ENCODE measurements at places on chromosomes 5 and 9.

DNA sequence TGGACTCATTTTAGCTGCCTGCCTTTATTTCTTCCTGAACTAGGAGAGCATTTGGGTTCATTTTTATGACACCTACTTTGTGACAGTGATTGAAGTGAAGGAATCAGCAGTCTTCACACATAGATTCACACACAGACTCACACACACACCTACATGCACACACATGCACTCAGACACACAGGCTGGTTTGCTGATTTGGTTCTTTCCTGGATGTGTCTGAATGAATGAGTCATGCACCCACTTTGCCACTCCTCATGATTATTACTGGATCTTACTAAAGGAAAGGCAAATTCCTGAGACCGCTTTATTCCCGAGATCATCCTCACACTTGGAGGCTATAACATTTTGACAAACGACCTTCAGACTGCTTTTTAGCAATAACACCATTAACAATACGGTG, 529.5 kb downstream of the AGTPBP1 start:
- DNase-seq, result no peak

DNA sequence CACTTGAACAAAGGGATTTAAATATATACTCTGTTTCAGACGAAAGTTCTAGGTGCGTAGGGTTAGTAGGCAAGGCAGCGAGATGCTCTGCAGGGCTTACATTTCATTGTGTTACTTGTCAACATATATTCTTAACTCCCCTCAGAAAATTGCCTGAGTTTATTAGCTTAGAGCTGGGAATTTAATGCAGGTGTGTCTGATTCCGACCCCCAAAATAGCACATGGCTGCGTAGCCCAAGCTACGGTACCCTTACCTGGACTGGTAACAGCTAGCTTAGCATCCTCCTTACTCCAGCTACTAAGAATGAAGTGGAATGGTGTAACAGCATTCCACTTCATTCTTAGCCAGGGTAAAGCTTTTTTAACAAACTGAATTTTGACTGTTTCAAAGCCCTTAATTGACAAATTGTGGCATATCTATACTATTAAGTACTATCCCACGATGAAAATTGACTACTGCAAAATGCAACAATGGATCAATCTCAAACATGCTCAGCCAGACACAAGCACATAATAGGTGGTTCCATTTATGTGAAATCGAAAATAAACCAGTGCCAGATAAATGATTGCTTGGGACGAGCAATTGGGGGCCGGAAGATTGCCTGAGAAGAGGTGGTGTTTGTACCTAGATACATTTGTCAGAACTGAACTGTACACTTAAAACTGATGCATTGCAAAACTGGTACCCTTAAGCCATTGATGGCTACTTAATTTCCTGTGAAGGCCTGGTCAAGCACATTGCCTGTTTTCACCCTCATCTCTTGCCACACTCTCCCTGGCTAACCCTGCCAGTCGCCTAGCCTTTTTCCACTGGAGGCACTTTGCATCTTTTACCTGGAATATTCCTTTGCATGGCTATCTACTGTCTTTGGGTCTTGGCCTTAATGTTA, 3.0 kb upstream of the FGF18 start:
- DNase-seq, result no peak

DNA sequence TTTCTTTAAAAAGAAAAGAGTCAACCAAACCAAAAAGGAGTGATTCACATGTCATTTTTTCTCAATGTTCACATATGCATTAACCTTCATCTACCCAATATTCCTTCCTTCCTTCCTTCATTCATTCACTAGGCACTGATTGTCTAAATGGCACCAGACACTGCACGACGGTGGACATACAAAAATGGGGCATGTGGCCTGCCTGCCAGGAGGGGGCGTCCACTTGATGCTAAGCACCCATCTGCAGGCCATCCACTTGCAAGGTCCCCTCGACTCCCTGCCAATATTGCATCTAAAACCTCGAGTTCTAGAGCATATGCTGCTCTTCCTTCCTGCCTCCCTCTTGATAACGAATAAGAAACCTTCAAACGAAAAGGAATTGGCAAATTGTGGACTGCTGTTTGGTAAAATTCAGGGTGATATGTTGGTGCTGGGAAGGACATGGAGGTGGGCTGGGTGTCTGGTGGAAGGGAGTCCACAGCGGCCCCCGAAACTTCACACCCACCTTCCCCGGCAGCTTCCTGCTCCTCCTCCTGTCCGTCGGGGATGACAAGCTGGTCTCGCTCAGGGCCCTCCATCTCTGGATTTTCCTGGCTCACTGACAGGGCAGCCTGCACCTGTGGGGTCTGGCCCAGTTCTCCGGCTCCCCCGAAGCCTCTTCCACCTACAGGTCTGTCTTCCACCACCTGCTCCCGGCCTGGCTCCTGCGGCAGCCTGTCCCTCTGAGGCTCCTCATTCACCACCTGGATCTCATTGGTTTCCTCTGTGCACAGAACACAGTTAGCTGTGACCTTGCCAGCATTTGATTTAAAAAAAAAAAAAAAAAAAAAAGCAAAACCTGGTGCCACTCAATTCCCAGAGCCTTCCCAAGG, 64.3 kb downstream of the GOLM1 start:
- no peak for DNase-seq

- no peak for DNase-seq
Observed at GRCh38 chr9:75692309-75692708, 198.2 kb upstream of the PCSK5 start.

DNA sequence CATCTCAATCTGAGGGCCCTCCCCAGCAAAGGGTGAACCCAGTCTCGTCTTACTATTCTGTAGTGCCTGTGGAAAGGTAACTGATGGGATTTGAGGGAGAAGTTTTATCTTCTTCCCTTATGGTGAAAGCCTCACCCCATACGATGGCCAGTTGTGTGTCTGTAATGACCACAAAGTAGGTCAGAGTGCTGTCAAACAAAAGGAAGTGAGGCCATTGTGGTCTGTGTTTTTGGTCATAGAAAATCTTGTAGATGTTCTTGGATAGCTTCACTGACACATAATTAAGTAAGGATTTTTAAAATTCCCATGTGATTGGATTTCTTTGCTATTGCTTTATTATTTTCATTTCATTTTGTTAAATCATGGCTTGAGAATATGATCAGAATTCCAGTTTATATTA, 505.1 kb upstream of the KLF4 start:
- no peak for DNase-seq

GRCh38 chr5:66713998-66714397, 117.8 kb downstream of the MAST4 start:
- no peak for DNase-seq

DNA sequence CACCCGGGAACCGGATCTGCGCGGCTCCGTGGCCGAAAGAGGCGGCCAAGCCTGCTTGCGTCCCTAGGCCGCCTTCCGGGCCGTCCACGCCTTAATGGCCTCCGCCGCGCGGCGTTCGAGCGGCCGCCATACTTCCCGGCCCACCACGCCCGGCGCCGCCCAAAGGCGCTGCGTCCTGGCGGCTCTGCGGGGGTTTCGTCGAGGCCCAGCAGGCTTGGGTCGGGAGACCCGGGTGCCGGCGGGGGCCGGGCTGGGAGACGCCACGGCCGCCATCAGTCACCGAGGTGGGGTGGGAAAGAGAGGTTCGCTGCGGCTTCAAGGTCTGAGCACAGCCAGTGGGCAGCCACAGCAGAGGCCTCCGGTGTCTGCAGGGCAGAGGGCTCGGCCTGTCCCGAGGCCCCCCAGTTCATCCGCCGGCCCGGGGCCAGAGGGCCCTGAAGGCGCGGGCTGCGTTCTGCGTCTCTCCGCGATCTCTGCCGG, 545.8 kb upstream of the CDH10 start:
- no peak for DNase-seq

DNA sequence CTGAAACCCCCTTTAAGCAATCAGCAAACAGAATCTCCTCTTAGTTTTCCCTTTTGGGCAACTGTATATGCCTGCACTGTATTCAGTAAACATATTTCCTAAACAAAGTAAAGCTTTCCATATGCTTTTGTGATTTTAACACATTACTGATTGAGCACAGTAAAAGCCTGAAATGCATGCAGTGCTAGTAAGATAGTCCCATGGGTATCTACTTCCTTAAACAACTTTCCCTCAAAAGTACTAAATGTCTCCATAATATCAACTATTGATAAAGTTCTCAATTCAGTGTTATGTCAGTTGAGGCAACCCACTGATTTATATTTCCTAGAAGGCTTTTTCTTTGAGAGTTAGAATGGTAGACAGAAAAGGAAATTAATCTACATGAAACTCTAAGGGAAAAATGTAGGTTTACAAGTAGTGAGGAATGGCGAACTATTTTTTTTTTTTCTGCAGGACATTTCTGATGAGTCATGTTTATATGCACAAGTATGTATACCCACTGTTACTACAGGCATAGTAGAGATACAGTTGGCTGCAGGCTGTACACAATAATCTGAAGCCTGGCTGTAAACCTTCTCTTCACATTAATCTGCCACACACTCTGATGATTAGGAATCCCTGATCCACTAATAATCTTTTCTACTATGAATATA, 31.2 kb upstream of the CEP120 start:
- DNase-seq, result no peak

DNA sequence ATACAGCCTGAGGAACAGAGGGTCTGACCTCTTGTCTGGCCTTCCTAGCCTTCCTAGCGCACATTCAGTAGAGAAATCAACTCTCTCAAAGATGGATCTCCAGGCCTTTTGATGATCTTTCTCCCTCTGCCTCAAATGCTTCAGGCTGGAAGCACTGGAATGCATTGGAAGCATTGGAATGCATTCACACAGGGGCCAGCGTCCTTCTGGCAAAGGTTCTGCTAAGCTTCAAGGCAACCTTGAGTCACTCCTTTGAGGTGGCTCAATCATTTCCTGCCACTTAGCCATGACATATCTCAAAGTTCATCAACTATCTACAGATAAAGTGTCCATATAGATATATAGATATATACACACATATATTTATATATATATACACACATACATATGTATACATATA, 42.9 kb downstream of the OR2K2 start:
- no peak for DNase-seq

- DNase-seq, result no peak
Observed at GRCh38 chr5:66861402-66861801, 265.2 kb downstream of the MAST4 start.

DNA sequence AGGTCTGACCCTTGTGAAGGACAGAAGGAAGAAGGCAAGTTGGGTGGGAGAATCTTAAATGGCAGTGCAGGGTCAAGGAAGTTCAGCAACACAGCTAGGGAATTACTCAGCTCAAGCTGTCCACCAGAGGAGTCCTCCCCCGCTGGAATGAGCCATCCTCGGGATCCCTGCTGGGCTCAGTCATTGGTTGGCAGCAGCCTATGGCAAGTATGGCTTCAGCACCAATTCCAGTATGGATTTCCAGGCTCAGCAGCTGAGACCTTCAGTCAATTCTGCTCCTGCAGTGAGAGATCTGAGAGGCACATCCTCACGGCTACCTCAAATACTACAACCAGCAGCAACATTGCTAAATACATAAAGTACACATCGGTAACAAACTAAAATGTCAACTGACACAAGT, 280.6 kb upstream of the PIK3R1 start:
- no peak for DNase-seq

DNA sequence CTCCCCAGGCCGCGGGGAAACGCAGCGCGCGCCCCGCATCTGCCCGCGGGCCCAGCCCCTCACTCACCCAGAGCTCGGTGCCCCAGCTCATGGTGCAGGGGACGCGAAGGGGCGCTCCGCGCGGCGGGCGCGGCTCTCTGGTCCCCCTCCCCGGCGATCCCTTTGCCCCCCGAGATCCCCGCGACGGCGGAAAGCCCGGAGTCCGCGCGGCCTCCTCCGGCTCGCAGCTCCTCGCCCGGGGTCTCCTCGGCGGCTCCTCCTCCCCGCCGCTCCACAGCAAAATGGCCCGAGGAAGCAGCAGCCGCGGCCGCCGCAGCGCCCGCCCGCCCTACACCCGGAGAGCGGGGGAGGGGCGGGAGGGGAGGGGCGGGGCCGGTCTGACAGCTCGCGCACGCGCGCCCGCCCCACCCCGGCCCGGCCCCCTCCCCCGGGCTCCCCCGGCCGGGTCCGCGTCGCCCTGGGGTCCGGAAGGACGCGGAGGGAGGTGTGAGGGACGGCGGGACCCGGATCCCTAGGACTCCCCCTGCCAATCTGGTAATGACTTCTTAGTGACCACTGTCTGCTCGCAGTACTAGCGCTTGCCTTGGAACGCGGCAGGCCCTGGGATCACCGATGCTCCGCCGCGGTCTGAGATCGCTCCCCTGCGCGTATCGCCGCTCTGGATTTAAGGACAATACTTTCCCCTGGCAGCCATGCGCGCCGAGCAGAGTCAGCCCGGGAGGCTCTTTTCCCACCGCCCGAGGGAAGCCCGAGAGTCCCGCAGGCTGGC, at the start of gene FNBP1:
TSS of gene FNBP1 (minus strand) at position 305 of the 769 bp plus-strand sequence. CDS start at position 91, 214 bp downstream.
- DNase-seq, result peak; percentile 76

DNA sequence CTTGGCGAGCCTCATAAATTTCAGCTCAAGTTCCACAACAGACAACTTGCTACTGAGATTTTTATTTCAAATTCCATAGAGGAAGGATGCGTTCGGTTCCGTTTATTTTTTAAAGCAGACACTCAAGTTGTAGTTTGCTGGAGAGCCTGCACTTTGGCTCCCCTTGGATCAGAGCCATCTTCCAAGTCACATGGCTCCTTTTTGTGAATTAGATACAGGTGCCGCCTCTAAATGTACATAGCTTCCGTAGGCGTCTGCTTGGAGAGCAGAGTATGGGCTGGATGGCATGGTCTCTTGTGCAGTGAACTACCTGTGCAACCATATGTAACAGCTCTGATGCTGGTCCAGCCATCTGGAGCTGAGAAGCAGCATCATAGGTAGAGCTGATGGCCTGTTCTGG, 73.9 kb upstream of the WWC1 start:
- no peak for DNase-seq

DNA sequence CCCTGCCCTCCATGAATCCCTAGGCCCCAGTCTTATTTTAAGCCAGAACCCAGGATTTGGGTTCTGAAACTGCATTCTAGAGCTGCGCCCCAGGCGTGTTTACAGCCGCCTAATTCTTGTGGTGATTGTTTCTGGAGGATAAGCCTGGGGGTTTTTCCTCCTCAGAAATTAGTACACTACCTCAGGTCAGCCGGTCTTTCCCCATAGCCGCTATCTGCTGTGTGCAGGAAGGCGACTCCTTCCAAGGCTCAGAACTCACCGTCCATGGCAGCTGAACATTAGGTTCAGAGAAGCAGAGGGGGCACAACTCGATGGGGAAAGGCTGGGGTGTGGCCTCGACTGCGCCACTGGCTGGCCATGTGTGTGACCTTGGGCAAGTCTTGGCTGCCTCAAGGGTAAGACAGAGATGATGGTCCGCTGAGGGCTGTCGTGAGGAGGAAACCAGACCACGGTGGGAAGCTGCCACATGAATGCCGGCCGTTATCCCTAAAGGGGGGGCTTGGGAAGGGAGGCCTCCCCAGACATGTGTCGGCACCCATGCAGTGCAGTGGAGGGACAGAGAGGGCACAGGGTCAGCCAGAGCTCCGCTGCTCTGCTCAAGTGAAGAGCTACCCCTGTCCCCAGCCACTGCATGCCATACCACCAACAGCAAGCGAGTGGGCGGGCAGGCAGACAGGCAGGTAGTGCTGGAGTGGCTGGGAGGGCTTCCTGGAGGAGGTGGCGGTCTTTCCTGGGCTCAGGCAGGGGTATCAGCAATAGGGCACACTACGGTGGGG, 28.9 kb downstream of the SHB start:
- no peak for DNase-seq

GRCh38 chr5:61604076-61605025, 272.3 kb downstream of the ZSWIM6 start:
- DNase-seq, result no peak

Measured in stimulated activated naive CD4-positive, alpha-beta T cell (primary cell).